ENCODE measurements at places on chromosomes 6 and 20. TPM values are rescaled to one million over a fixed set of nuclear protein-coding genes. Genes with fewer than 3 reads are reported as not detected.
A peak's percentile ranks its signal among the peaks of the same experiment; 100 is the strongest.

SMPDL3A gene
- total RNA-seq = 3.9 TPM

GRM4 gene
- not detected for total RNA-seq

DNA sequence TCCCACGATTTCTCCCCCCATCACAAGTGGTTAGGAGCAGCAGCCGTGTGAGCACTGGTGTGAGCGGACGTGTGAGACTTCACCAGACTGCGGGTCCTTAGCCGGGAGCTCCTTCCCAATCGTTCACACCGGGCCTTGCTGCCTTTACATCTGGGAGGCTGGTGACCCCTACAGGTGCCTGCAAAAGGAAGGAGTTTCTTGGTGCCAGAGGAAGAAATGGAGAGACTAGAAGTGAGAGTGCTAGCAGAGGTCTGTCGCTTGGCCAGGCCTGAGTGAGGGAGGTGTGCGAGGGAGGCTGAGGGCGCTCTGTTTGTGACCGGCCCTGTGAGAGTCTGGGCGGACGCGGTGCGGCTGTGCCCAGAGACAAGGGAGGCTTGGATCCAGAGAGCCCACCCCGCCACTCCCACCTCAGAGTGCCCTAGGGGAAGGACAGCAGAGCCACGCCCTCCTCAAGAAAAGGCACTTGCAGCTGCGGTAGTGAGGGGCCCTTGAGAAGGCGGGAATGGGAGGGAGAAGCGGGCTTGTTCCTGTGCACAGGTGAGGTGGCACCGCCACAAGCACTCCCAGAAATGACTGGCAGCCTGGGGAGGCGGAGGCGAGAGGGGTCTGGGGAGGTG lies 10.0 kb upstream of the ARMC2 start:
- DNase-seq = no peak

DNA sequence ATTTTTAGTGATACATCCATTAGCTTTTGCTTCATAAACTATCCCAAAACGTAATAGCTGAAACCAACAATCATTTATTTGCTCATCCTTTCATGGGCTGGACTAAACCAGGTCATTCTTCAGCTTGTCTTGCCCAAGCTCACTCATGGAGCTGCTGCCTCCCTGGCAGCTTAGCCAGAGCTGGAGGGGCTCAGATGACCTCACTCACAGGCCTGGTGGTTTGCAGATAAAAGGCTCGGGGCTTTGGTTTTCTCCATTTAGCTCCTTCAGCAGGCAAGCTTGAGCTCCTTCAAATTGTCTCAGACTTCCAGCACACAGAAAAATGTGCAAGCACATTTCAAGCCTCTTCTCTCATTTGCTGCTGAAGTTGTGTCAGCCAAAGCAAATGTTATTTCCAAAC lies 139.1 kb downstream of the BTBD3 start:
- no peak for DNase-seq

DNA sequence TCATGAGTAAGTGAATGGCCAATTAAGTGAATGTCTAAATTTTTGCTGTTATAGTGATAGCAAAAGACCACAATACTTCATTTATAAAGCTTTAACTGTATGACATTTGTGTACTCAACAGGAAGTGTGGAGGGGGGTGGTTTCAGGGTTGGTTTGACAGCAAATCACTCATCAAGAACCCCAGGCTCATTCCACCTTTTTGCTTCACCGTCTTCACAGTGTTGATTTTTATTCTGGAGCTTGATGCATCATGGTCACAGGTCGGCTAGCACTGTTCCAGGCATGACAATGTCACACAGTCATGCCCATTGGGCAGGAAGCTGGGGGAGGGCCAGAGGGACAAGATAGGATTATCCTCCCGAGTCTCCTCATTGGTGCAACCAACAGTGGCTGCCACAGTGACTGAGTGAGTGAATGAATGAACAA lies 75.0 kb downstream of the MDGA1 start:
- DNase-seq = peak; percentile 21

- no peak for DNase-seq
These were observed 18.6 kb downstream of the TREML2 start for GRCh38 chr6:41182069-41183034.

DNA sequence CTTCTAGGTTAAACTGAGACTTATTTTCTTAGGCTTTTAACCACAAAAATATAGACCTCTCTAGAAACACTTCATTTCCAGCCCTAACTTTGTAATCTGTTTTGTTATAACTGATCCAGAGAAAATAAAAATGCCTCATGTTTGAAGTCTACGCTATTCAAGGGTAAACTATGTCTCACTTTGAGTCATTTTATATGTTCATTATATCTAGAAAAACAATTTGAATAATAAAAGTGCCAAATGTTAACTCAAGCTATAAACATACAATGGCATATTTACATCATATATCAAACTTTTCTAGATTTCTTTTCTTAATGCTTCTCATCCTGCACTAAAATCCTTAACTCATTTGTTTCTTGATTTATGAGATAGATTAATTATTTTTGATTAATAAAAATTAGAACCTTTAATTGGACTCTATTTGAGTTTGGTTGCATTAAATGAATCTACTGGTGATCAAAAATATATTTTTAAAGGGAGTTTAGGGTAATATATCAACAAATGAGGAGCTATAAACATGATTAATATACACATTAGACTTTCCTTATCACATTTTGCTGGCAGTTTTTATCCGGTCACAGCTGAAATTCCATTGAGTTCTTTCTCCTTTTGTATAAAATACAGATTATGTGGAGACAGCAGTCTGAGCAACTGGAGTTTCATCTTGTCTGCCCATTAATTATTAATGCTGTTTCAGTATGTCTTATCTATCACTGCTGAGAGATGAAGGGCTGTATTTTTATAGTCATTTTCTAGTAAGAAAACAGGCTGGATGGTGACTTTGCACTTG lies 246.5 kb downstream of the TBX18 start:
- no peak for DNase-seq

Data from aorta (tissue), 5 donors.